ENCODE measurements at places on chromosomes 6 and 20.

DNA sequence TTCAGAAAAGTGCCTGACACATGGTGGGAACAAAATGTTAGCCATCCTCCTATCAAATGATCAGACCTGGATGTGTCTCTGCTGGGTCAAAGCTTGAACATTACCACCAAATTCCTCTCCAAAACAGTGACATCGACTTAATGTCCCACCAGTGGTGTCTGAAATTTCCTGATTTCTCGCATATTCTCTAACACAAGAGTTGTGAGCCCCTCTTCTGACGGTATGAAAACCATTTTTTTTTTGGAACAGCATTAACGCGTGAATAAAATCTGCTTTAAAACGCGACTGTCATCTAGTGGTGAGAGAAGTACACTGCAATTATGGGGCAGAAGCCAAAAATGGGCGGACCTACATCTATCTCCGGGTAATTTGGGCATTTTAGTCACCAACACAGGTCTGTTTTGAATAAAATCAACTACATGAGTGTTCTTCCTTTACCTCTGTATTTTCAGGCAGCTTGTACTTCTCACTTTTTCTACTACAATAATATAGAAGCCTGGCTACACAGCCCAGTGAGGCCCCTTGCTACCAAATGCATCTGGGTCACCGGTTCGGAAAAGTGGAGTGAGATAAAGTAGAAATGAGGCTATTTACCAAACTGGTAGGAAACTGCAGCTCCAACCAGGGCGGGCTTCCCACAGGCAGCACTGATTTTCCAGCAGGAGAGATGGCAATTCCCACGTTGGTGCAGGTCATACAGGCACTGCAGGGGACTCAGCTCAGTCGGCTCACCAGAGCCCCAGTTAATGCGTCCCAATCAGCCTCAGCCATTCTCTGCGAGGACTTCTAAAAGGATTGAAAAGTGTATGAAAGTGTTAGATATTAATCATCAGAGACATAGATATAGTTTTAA lies 27.4 kb downstream of the MGME1 start:
- no peak for DNase-seq

DNA sequence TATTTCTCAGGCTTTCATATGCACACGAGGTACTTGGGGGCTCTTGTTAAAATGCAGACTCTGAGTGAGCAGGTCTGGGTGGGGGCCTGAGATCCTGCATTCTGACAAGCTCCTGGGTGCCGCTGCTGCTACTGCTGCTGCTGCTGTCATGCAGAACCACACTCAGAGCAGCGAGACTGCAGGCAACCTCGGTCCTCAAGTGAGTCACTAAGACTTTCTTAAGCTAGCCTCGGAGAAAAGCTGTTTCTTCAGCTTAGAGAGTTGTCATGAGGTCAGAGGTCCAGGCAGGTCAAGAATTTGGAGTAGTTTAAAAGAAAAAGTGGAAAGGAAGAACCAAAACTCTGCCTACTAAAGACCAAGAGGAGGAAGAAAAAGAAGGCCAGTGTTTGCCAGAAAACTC lies 92.9 kb downstream of the SPTLC3 start:
- DNase-seq, result peak; percentile 18

- no peak for DNase-seq
These were observed 16.1 kb upstream of the KIAA0408 start for GRCh38 chr6:127475135-127475822.

- no peak for DNase-seq
These were observed 134.9 kb upstream of the STMND1 start for GRCh38 chr6:16966791-16967469.

DNA sequence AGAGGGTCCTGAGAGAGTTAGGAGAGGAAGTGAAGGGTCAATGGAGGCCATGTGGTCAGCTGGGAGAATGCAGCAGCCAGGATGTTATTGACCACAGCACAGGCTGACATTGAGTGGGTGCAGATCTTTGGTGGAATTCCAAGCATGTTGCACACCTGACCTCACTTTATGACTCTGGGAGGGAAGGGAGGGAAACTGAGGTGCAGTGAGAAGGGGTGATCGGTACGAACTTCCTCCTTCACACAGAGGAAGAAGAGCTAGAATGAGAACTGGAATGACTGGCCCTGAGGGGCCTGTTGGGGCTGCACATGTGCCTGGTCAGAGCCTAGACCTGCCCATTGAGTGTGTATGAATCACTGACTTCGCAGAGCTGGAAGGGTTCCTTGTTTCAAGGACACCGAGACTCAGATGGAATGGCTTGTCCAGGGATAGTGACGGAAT lies 9.8 kb downstream of the FAM83D start:
- DNase-seq, result no peak

GRCh38 chr20:36919715-36920333 lies 31.7 kb downstream of the SAMHD1 start:
- DNase-seq, result peak; percentile 10

DNA sequence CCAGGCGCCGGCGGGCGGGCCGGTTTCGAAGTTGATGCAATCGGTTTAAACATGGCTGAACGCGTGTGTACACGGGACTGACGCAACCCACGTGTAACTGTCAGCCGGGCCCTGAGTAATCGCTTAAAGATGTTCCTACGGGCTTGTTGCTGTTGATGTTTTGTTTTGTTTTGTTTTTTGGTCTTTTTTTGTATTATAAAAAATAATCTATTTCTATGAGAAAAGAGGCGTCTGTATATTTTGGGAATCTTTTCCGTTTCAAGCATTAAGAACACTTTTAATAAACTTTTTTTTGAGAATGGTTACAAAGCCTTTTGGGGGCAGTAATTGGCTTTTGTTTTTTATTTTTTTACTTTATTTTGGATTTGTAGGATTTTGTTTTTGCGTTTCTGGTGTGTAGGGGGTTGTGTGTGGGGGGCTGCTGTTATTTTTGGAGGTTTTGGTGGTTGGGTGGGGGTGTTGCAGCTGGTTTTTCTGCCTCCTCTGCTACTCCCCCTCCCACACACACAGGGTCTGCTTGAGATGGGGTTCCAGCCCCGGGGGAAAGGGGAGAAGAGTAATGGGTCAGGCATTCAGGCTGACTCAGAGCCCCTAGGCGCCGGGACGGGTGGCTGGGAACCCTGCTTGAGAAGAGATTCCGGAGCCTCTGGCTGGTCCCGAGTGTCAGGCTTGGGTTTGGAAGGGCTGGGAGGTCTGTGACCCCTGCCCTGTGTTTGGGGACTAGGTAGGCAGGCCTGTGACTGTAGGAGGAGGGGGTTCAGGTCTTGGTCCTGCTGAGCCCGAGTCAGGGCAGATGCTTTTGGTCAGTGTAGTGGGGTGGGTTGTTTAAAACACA lies 2.0 kb downstream of the CEBPB start:
- peak; percentile 69 for DNase-seq

GRCh38 chr6:137801352-137802114 lies 65.5 kb upstream of the TNFAIP3 start:
- DNase-seq, result no peak

DNA sequence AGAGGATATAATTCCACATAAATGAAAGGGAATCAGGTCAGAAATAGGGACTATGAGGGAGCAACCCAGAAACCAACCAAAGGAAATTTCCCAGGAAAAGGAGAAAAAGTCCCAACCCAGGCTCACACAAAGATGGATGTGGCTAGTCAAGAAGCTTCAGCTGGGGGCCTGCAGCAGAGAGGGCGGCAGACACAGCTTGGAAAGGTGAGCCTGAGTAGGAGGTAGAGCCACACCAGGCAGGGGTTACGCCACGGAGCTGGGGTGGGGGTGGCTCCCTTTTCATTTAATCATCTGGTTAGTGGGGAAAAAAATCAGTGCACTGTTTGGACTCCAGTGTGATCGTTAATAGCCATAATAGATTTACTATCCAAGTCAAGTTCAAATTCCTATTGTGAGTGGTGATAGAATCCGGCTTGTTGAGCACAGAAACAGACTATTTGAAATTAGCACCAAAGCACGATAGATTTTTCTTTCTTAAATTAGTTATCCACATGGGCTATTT lies 220.6 kb downstream of the TPBG start:
- no peak for DNase-seq

GRCh38 chr6:11188161-11188915 lies 44.1 kb downstream of the NEDD9 start:
- DNase-seq, result no peak

DNA sequence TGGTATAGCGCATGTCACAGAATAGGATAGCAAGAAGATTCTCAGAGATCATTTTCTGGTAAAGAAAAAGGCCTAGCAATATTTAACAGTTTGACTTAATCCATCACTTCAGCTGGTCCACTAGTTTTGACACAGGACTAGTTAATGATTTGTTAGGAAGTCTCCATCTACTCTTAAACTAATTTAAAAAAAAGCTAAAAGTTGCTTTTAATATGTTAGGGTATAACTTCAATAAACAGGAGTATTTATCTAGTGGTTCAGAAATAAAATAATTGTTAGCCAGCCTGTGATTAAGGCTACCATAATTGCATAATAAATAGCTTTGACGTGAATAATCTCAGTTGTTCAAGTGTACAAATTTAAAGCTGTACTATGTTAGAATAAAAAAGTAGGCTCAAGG lies 195.6 kb downstream of the FUT9 start:
- DNase-seq, result no peak

DNA sequence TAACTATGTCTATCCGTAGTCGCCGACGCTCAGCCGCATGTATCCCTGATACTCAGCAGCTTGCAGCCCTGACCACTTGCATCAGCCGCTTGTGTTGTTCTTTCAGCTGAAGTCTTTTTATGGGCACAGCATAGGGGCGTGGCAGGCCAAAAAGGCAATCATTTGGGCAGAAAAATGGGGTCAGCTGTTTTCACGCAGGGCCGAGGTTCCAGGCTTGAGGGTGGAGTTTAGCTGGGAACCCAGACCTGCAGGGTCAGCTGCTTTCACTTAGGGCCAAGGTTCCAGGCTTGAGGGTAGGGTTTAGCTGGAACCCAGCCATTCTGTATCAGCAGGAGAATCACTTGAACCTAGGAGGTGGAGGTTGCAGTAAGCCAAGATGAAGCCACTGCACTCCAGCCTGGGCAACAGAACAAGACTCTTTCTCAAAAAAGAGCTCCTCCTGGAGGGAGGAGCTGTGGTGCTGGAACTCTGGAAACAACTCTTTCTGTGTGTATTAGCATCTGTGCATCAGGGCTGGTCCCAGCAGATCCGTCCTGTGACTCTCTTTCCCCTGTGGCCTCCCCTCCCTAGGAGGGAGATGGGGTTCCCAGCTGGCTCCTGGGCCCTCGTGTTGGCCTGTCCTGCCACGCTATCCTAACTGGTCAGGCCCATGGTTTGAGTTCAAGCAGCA lies 56.9 kb upstream of the PRND start:
- DNase-seq, result no peak

DNA sequence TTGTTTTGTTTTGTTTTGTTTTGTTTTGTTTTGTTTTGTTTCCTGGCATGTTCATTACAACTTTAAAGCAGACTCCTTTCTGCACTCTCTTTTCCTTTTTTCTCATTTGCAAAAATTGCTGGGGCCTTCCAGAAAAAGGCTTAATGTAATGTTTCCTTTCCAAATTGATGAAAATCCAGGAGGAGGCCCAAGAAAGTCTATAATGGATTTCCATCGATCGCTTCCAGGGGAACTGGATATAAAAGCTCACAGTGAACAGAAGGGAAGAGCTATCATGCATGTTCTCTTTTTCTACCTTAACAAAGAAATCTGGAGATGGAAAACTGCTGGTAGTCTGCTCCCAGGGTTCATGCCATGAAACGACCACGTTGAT lies 28.7 kb downstream of the ISM1 start:
- DNase-seq, result no peak

DNA sequence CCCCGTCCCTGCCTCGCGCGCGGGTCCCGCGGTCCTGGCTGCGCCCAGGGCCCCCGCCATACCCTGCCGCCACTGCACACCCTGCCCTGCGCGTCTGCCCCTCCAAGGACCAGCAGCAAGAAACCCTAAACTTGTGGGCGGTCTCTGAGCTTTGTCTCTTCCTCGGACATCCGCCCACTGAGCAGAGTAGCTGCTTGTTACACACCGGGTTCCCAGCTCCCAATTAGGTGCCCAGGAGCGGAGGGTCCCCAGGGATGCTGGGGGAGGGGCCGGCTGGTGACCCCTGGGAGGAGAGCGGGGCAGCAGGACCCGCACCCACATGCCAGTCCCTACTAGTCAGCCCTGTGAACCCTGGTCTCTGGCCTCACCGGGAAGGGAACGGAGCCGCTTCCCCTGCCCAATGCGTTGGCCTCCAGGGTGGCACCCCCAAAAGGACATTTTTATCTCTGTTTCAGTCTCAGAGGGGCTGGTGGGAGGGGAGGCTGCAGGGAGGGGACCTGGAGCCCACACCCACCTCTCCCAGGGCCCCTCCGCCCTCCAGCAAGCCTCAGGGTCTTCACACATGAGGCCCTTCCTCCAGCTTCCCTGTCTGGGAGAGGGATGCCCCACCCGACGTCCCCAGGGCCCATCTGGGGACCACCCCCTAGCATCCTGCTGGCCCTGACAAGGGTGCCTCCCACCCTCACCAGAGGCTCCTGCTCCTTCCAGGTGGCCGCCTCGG lies 10.5 kb downstream of the STMN3 start:
- DNase-seq, result no peak

GRCh38 chr20:46751856-46752255 lies 42.4 kb downstream of the SLC2A10 start:
- no peak for DNase-seq

GRCh38 chr6:75157336-75157735 lies 48.5 kb downstream of the COL12A1 start:
- DNase-seq, result no peak

GRCh38 chr20:21027569-21027968 lies 78.6 kb downstream of the LINC00237 start:
- DNase-seq, result no peak

DNA sequence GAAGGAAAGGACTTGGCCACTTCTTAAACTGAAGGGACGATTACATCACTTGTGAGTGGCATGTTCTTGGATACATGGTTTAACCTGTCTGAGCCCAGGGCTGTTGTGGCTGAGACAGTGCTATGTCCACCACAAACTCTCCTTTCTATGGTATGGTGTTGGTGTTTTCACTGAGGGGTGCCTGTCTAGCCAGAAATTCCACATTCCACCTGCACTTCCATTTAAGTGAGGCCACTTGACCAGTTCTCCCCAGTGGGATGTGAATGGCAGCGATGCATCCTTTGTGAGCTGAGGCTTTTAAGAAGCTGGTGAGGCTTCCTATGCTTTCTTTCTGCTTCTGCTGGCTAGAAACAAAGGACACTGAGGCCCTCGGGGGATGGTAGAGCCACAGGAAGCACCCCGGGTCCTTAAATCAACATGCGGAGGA lies 151.4 kb upstream of the CHD6 start:
- no peak for DNase-seq

GRCh38 chr6:54291738-54292137 lies 16.5 kb upstream of the TINAG start:
- DNase-seq, result no peak

GRCh38 chr6:138432063-138432356 lies 28.0 kb downstream of the HEBP2 start:
- no peak for DNase-seq

DNA sequence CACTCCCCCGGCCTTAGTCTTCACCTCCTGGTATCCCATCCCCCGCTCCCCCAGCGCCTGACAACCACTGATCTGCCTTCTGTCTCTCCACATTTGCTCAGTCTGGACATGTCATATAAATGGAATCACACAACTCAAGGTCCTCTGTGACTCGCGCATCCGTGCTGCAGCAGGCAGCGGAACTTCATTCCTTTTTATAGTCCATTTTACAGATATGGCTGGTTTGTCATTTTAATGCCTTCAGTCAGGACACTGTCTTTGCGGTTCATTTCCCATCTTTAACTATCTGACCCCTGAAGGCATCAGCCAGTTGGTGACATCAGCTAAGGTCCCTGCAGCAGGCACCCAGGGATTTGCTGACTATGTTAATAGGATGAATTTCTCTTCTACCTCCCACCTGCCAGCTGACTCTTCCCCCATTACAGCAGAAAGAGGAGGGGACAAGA lies 125.7 kb downstream of the ZMYND8 start:
- no peak for DNase-seq

- no peak for DNase-seq
These were observed 14.9 kb upstream of the PANK2 start for GRCh38 chr20:3874194-3874844.
